ENCODE measurements at places on chromosomes 11 and 22.

- no peak for DNase-seq
These were observed 711.1 kb upstream of the LRRC4C start for GRCh38 chr11:42170601-42171000.

DNA sequence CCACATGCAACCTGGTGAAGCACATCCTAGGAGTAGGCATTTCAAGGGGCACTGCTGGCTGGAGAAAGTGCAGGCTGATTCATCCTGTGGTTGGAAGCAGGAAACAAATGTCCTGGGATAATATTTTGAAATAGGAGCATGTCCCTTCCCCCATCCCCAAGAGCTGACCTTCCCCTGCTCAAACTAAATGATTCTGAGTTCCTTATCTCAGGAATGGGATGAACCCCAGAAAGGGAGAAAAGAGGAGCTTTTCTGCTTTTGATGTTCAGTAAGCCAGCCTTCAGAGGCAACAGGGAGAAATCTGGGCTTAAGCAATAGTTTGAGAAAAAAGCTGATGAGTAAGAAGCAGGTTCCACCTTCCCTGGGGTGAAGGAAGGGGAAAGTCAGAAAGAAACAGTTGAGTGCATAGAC lies 19.5 kb upstream of the SPON1 start:
- no peak for DNase-seq

GRCh38 chr22:29877620-29878019 lies 5.4 kb upstream of the MTMR3 start:
- DNase-seq, result no peak

- no peak for DNase-seq
These were observed 34.2 kb downstream of the MICAL3 start for GRCh38 chr22:17990147-17990546.

DNA sequence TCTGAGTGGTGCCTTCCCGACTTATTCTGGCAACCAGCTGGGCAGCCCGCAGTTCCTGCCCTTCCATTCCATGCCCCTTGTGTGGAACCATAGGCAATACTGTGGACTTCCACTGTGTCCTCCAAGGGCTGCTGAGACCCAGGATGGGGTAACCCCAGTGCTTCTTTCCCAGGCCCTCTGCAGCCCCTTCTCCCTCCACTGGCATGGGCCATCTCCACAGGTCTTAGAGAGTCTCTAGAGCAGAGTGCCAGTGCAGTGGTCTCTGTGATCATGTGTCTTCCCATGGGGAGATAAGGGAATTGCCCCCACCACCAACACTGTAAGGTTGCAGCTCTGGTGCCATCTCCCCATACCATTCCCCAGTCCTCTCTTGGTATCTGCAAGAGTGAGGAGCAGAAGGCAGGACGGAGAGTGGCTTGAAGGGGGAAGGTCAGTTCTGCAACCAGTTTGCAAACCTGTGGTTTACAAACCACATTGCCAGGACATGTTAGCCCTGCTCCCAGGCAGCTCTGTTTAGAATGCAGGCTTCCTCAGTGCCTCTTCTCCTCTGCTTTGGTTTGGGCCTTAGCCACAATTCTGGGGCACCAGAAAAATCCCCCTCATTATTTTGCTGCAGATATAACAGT lies 20.9 kb upstream of the DRD2 start:
- no peak for DNase-seq

DNA sequence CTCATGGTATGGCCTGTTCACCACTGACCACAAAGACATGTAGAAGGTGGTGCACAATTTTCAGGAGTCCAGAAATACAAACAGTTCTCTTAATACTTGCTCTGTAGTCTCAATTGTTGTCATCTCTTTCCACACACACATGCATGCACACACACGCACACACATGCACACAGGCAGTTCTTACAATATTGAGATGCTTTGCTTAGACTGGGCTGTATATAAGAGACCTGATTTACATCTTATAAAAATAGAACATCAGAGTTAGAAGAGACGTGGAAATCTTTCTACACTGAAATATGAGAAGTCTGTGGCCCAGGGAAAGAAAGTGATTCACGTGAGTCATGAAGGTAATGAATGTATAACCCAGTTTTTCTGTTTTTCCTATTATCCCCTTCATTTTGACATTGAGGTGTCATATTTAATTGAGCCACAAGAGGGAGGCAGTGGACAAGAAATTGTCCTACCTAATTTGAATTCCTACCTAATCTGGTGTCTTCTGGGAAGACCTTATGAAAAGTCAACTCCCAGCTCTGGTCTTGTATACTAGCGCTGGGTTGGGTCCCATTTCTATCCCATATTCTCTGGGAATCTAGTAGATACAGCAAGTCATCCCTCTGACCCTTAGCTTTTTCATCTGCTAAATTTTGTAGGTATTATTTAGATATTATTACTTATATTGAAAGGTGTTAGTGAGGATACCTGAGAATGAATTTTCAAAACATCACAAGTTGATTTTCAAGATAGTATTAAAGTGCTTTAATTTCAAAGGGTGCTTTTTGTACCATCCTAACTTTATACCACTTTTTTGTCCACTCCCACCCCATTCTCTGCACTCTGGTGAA lies 14.9 kb upstream of the MS4A4A start:
- DNase-seq, result no peak

DNA sequence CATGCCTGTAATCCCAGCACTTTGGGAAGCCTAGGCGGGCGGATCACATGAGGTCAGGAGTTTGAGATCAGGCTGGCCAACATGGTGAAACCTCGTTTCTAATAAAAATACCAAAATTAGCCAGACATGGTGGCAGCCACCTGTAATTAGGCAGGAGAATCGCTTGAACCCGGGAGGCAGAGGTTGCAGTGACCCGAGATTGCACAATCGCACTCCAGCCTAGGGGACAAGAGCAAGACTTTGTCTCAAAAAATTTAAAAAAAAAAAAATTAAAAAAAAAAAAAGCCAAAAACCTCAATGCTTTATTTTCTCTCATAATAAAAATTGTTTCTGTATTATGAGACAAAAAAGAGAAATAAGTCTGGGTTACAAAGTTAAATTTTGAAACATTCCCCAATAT lies 54.2 kb downstream of the RDX start:
- no peak for DNase-seq

DNA sequence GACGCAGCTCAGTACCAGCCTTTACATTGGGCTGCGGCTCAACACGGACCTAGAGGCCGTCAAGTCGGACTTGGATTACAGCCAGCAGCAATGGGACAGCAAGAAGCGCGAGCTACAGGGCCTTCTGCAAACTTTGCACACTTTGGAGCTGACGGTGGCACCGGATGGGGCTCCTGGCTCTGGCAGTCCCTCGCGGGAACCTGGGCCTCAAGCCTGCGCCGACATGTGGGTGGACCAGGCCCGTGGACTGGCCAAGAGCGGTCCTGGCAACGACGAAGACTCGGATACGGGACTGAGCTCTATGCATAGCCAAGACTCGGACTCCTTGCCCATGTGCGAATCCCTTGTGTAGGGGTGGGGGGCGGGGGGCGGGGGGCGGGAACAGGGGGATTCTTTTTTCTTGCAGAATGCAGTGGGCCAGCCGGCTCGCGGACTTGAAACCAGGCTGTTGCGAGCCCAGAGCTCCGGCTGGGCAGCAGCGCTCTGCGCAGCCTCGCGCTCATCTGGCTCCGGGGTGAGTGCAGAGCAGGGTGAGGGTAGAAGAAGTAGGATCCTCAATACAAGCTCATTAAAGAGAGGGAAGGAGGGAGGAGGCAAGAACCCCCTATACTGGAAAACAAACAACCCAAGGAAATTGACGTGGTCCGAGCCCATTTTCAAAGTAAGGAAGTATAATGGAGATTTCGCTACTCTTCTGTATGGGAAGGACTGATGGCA lies 1.8 kb downstream of the RASSF10 start:
- DNase-seq, result no peak

- DNase-seq, result no peak
These were observed 267.4 kb upstream of the ISX start for GRCh38 chr22:34798605-34799004.

DNA sequence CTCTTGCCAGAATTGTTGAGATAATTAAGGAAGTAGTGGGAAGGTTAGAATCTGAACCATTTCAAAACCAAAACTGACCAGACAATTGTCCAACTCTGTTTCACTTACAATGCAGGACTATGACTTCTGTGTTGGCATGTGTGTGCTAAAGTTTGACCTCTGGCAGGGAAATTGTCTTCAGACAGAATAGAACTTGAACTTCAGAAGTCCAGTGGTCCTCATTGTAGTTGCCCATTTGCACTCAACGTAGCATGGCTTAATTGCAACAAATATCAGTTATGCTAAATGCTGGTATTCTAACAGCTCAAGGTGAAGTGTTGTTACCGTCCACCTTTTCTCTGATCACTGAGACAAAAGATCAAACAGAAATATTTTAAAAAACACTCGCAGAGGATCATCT lies 47.2 kb downstream of the BLID start:
- DNase-seq, result no peak

DNA sequence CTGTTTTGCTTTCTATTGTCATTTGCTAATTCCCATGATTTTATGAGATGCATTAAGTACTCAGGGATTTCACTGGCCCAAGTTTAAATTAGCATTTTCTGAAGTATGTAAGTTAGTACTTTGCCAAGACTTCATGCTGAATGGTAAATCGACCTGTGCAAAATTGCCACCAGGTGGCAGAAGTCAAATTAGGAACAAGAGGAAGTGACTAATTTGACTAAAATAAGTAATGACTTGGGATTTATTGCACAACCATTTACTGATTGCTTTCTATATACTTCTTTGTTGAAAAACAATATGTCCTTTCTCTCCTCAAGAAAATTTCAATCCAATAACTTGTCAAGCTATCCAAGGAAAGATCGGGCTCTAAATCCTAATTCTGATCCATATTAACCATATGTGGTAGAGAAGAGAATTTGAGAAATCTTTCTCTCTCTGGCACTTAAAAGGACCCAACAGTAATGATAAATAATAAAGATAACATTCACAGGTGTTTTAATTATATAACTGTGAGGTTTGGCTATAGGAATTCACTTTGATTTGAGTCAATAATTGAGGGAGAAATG lies 253.7 kb upstream of the CHORDC1 start:
- DNase-seq, result peak; percentile 33

DNA sequence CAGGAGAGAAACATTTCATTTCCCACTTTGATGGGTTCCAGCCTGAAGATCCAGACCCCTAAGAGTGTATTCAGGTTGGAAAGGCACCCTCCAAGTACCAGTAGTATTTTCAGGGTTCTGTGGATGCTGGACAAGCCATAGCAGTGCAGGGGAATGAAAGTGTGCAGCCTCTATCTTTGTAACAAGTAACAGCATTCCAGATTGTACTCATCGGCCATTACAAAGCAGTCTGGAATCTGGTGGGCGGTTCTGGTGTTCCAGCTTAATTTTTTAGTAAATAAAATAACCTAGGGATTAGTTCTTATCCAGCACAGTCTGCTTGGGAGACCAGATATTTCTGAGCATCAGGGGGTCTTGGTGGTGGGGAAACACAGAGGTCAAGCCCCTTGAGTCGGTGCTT lies 22.6 kb downstream of the APLNR start:
- no peak for DNase-seq

DNA sequence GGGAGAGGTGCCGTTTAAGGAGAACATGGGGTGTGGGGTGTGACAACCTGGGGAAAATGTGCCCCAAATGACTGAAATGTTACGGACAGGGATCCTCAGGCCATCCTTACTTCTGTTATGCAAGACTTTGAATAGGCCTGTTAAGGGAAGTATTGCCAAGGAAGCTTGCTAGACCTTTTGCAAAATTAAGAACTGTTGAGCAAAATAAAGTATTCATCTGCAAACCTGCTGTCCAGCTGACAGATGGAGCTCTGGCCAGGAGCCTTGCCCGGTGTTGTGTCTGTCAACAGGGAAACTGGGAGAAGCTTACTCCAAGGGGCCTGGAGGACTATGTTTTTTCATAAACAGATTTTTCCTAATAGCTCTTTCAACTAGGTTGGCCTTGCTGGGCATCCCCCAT lies 48.0 kb downstream of the FAT3 start:
- DNase-seq, result no peak

DNA sequence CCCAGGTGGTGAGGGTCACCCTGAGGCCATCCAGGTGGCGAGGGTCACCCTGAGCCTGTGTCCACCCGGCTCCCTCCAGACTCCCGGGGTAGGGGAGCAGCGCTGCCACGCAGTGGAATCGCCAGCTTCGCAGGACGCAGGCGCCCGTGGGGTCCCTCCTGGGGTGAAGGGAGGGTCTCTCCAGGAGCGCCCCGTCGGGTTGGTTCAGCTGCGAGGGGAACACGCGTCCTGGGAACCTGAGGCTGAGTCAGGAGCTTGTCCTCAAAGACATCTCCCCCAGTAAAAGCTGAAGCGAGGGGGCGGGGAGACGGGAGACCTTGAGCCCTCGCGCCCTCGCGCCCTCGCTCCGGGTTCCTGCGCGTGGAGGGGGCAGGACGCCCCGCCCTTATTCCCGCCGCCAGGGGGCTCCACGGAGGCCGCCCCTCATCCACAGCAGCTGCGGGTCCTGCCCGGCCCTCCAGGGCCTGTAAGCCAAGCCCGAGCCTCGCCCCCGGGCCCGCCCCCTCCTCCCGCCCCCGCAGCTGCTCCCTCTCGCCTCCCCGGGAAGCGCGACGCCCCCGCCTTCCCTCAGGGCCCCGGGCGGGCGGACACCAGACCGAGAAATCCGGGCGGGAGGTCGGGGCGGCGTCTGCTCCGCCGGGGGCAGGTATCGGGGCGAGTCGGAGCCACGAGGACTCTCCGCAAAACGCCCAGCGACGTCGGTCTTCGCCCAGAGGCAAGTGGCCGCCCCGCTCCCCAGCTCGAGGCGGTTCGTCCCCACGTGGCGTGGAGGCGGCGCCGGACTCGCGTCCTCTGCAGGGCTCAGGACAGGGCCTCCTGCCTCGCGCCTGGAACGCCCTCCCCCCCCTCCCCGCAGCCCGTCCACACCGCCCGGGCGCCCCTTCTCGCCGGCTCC lies 22.8 kb downstream of the PIM3 start:
- DNase-seq, result no peak

DNA sequence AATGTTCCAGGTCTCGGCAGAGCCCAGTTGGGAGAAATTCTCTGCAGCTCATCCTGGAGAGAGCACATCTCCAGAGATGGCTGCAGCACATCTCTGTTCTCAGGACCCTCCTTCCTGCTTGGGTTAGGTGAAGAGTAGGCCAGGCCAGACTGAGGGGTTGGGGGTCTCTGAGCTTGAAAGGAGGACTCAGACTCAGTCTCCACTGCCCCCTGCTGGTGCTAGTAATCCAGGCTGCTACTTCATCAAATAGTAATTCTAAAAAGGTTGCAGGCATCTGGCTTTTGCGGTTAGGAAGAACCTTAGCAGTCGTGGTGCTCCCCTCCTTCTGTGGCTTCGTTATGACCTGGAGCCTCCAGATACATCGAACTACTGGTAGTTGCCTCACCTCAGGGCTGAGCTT lies 9.7 kb downstream of the TUB start:
- no peak for DNase-seq

DNA sequence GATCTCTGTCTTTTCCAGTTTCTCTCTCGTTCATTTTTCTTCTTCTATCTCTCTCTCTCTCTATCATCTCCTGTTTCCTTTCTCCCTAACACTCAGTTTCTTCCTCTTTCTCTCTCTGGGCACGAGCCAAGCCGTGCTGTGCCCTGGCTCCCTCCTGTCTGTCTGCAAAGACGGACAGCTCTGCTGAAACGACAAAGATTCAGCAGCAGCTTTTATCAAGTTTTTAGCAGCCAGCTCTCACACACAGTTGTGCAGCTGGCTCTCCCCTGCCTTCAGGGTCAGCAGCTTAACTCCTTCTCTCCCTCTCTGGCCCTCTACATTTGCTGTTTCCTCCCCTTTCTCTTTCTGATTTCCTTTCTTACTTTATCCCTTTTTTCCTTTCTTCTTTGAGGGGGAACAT lies 352.0 kb upstream of the MPPED2 start:
- no peak for DNase-seq

GRCh38 chr11:9041747-9042146 lies 37.9 kb upstream of the NRIP3 start:
- no peak for DNase-seq

- no peak for DNase-seq
These were observed 25.7 kb downstream of the AGBL2 start for GRCh38 chr11:47689480-47689879.

All from epithelial cell of prostate (primary cell).